ENCODE measurements at places on chromosomes 3 and 15.
A peak's percentile ranks its signal among the peaks of the same experiment; 100 is the strongest.

- DNase-seq, result peak; percentile 26
These were observed 38.0 kb downstream of the SEMA3G start for GRCh38 chr3:52406791-52407510.

DNA sequence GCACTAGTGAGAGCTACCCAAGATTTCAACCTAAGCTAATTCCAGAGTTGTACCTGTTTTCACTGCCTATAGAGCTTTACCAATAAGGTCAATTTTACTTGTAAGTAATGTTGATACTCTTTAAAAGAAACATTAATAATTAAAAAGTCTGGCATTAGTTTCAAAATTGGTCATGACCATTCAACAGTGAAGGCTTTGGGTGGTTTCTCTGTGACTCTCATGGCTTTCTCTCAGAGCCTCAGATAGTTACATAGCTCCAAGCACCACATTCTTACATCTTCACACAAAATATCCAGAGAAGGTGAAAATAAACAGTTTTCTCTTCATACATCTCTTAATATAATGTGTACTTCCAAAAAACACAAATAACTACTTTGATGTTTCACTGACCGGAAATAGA is 61.5 kb upstream of the TCF12 start:
- no peak for DNase-seq

DNA sequence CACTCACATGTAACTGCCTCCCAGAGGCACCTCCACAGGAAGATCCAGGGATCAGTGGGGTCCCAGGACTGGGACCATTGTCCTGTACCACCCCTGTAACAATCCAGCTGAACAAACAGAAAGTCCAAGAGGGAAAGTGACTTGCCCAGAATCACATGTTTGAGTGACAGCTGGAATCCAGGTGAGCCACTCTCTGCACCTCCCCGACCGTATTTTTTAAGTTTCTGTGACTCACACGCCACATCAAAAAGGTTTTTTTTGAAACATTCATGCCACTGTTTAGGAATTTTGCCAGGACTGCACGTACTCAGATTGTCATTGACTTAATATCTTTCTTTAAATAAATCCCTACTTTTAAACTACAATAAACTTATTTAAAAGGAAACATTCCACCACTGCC is 9.8 kb upstream of the SLC6A1 start:
- DNase-seq, result no peak

- no peak for DNase-seq
These were observed 229.7 kb downstream of the ADAMTS17 start for GRCh38 chr15:100112061-100112420.

- no peak for DNase-seq
These were observed 549.6 kb upstream of the CCDC54 start for GRCh38 chr3:106827515-106828213.

- DNase-seq, result no peak
These were observed 631.1 kb upstream of the CFAP20DC start for GRCh38 chr3:59680919-59681318.

GRCh38 chr3:78506581-78507195 is 1261.1 kb downstream of the ROBO1 start:
- no peak for DNase-seq

GRCh38 chr3:42036483-42036823 is 54.7 kb upstream of the TRAK1 start:
- no peak for DNase-seq

Measured in H7 (cell line).